ENCODE measurements at places on chromosomes 4 and X.
A peak's percentile ranks its signal among the peaks of the same experiment; 100 is the strongest.

GRCh38 chr4:24686866-24687692 is 102.7 kb upstream of the DHX15 start:
- no peak for DNase-seq

DNA sequence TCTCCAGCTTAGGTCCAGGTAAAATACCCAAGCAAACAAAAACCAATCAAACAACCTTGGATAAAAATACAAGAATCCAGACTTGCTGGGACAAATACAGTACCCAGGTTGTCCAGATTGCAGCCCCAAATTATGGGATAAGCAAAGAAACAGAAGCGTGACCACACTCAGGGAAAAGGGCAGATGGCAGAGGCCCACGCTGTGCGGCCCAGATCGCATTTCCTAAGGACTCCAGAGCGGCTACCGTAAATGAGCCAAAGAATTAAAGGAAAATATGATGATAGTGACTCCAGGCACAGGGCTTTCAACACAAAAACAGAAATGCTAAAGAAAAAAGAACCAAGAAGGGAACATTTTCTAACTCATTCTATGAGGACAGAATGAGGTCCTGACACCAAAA is 50.3 kb downstream of the FGFRL1 start:
- DNase-seq, result no peak

GRCh38 chrX:106036716-106037115 is 1.8 kb downstream of the SERPINA7 start:
- DNase-seq, result no peak

GRCh38 chrX:103847174-103847870 is 15.3 kb upstream of the RAB9B start:
- DNase-seq, result no peak

- DNase-seq, result no peak
These were observed 2.1 kb downstream of the ABHD18 start for GRCh38 chr4:127967141-127967775.

DNA sequence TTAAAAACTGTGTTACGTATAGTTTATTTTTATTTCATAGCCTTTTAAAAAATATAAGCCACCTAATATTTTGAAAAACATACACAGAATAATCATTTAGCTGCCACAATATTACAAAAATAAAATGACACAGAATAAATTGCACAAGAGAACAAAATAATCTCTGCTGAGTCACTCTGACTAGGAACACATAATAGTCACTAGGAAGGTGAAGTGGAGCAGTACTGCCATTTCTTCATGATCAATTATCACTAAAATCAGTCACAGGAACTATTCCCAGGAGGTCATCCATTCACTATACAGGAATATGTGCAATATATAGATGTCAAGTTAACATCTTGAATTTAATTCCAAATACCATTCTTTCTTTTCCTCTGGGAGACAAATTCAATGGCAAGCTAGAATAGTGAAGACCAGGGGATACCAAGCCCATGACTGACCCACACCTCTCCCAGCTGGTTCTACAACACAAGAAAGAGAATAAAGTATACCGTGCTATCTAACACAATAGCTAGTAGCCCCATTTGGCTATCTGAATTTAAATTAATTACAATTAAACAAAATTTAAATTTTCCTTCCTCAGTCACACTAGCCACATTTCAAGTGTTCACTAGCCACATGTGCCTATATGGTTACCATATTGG is 5.9 kb downstream of the SMIM43 start:
- no peak for DNase-seq

DNA sequence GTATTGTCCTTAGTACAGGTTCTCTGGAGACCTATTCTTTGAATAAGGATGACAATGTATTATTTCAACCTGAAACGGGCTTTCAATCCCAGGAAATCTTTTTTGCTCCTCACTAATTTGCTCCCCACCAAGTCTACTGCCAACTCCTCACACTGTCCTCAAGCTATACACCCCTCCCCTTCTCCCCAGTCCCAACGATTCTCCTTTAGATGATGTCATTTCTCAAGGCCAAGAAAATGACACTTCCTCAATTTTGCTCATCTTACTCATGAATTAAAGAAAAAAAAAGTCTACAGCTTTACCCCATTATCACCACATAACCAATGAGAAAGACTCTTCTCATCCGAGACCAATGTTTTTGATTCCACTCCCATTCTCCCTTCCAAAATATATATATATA is 20.6 kb downstream of the AP1S2 start:
- DNase-seq, result no peak

- no peak for DNase-seq
These were observed 180.5 kb upstream of the RBPJ start for GRCh38 chr4:26140150-26140898.

GRCh38 chr4:6071959-6072720 is 53.9 kb upstream of the C4orf50 start:
- no peak for DNase-seq

- peak; percentile 5 for DNase-seq
These were observed 2.6 kb downstream of the INTS6L start for GRCh38 chrX:135522878-135523693.

DNA sequence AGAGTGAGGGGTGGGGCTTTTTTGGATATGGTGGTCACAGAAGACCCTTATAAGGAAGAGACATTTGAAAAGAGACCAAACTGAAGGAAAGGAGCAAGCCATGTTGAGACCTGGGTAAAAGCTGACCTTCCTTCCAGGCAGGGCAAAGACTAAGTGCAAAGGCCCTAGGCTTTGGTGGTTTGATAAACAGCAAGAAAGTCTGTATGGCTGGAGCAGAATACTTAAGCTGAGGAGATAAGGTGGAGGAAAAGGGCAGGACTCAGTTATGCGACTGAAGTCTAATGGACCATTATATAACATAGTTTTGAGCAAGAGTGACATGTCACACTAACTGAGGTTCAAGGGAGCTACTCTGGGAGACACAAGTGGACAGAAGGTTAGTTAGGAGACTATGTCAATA is 20.0 kb downstream of the SH3RF1 start:
- DNase-seq, result no peak

DNA sequence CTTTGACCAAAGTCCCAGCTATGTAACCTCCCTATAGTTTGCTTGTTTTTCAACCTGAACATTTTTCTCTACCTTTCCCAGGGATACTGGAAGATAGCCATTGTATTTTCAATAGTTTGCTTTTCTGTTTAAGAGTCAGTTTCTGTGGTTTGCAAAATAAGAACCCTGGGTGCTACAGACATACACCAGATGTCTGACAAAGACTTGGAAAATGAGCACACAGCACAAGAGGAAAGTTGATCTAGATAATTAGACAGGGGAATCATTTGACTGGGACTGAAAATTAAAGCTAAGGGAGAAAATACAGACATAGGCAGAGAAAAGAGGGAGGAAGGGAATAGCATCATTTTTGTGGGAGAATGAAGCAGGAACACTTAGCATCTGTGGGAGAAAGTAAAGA is 218.3 kb upstream of the CNKSR2 start:
- no peak for DNase-seq

- no peak for DNase-seq
These were observed 196.8 kb downstream of the IL15 start for GRCh38 chr4:141833209-141833608.

DNA sequence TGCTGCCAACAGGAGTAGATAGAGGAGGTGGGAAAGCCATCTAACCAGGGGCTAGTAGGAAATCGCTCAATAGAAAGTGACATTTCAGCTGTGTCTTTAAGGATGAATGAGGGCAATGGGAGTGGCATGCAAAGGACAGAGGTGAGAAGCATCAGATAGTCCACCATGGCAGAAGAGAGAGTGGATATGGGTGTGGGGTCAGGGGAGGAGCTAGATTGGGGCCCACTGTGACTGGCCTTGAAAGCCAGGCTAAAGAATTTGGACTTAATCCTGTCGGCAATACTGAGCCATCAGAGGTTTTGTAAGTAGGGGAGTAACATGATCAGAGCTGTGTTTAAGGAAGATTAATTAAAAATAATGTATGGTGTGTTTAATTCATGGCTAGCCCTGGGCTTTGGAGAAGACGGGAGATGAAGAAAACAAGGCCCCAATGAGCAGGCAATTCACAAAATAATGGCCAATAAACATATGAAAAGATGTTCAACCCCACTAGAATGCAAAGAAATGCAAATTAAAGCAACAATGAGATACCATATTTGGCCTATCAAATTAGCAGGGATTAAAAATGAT is 98.1 kb upstream of the PJA1 start:
- no peak for DNase-seq

DNA sequence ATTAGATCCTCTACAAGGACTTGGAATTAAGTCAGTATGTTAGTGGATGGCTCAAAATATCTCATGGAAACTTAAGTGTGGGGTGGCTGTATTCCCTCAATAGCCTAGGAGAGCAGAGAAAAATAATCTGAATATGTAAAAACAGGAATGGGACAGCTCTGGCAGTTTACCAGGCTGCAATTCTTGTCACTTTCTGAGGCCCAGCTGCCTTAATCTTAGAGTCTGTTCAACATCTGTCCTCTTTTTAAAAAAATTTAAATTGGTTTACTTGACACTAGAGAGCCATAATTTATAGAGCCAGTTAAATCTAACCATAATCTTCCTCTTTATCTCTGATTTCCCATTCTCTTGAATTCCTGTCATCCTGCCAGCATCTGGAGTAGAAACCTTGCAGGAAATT is 109.2 kb upstream of the CXCL13 start:
- no peak for DNase-seq

DNA sequence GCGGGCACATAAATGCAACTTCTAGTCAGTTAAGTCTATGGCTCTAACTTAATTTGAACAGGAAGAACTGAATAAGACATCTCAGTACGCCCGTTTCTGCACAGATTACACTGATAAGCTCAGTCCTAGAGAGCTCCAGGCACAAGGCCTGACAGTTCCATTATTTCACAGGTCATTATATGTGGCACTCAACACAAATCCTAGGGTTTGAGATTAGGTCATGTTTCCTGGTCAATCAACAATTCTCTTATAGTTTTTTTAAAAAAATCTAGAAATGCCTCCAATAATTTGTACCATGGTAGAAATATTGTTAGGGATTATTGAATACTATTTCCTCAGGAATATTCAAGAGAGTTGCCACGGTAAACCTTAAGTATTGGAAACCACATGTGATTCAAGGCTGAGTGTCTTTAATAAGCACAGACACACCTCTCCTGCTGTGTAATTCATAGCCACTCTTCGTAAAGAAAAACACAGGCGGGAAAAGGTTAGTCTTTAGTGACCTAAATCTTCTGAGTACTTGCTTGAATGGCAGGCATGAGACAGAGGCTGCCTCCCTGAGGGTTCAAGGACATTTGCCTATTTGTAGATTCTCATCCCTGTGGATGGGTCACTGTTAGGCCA is 342.9 kb upstream of the ADGRL3 start:
- DNase-seq, result no peak

Measured in activated naive CD4-positive, alpha-beta T cell treated with Interleukin-2 at 50 U/mL for 16 hours (primary cell).